ENCODE measurements at places on chromosomes 3 and 15.

DNA sequence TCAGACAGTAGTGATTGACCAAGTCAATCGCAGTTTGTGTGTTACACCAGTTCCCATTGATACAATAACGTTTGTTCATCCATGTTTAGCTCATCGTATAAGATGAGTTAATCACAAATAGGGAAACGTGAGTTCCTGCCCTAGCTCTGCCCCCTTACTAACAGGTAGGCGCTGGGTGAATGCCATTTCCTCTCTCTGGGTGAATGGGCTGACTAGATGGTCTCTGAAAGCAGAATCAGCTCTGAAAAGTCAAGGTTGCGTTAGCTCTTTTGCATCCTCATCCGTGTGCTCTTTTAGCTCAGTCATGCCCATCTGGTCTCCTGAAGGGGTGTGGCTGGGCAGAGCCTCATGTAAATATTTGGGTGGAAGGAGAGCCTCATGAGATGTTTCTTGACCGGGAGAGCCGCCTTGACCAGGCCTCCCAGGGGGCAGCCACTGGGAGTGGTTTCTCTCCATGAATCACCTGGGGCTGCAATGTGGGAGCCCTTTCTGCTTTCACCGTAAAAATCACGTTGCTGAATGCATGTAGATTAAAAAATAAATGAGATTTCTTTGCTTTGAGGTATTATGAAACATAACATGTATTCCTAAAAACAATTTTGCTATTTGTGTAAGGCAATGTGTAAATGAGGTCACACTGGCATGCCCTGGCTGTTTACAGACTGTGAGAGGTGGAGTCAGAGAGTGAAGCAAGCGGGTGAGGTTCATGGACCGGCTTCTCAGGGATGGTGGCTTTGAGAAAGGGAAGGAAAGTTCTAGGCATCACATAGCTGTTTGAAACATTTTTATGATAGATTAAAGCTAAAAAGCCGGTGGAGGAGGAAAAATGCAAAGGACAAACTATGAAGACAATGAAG is 108.4 kb upstream of the RASGRP1 start:
- no peak for DNase-seq

GRCh38 chr3:24734019-24734418 is 239.4 kb upstream of the THRB start:
- DNase-seq, result no peak

- no peak for DNase-seq
Observed at GRCh38 chr3:115710799-115711198, 87.5 kb downstream of the GAP43 start.

- DNase-seq, result no peak
Observed at GRCh38 chr3:127662001-127662469, 10.7 kb upstream of the ABTB1 start.

DNA sequence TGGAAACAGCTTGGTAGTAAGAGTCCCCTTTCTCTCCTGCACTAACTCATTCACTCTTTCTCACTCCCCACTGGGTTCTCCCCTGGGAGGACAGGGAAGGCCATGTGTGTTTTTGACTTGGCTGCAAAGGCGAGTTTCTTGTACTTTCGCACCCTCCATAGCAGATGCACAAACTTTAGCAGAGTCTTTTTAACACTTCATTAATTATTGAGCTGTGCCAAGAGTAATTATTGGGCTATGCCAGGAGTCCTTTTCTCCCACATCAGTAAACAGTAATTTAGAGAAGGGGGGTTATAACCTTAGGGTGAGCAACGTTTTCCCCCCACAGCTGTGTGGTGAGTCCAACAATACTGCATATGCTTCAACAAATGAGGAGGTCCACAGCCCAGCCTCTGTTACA is 224.4 kb upstream of the ATP11B start:
- no peak for DNase-seq

DNA sequence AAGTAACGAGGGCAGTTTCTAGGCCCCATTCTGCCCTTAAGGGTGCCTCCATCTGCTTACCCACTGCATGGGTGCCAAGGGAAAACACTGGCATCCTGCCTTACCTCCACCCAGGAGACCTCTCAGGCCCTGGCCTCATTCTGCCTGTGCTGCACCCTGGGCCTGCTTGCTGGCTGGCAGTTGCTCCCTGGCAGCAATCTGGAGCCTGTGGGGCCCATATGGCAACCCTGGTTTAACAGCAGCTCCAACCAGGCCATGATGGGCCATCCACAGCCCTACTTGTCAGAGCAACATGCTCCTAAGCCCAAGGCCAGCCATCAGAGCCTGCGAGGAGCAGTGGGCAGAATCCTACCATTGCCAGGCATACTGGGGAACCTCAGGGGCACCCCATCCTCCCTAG is 3.7 kb downstream of the C3orf18 start:
- no peak for DNase-seq

GRCh38 chr15:41498657-41499056 is 5.0 kb downstream of the ITPKA start:
- no peak for DNase-seq

GRCh38 chr3:54171509-54171908 is 49.2 kb downstream of the CACNA2D3 start:
- DNase-seq, result no peak

GRCh38 chr3:127784865-127785710 is 37.2 kb downstream of the MGLL start:
- no peak for DNase-seq

GRCh38 chr3:148372206-148372875 is 325.4 kb upstream of the AGTR1 start:
- DNase-seq, result no peak

DNA sequence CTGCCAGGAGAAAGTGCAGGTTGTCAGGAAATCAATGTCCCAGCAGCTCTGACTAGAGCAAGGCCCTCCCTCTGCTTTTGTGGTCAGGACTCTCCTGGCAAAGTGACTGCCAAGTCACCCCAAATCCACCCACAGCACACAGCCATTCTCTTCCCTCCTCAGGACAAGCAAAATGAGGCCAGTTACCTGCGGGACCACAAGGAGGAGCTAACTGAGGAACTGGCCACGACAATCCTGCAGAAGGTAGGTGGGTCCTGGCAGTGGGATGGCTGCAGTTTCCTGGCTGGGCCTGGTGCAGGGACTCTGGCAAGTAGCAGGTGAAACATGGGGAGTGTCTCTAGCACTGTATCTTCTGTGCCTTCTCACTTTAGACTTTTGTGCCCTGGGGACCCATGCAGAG is 142.5 kb upstream of the EIF1B start:
- no peak for DNase-seq

DNA sequence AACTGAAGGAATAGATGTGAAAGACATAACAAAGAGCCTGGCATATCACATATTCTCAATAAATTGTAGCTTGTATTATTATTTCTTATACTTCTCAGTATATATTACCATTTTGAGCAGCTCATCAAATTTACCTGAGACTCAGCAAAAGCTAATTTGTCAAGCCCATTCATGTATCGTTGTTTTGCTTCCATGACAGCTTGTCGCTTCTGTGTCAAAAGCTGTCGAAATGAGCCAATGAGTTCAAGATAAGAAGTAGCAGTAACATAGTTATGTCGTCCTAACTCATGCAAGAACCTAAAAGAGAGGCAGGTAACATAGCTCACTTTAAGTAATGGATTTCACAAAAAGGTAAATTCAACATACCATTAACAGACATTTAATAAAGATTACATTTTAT is 93.8 kb upstream of the ASB14 start:
- DNase-seq, result no peak

All from frontal cortex (tissue), 4 donors.